Mesenteric fat pad (tissue), 1 donor: ENCODE measurements at places on chromosomes 5 and 9.

DNA sequence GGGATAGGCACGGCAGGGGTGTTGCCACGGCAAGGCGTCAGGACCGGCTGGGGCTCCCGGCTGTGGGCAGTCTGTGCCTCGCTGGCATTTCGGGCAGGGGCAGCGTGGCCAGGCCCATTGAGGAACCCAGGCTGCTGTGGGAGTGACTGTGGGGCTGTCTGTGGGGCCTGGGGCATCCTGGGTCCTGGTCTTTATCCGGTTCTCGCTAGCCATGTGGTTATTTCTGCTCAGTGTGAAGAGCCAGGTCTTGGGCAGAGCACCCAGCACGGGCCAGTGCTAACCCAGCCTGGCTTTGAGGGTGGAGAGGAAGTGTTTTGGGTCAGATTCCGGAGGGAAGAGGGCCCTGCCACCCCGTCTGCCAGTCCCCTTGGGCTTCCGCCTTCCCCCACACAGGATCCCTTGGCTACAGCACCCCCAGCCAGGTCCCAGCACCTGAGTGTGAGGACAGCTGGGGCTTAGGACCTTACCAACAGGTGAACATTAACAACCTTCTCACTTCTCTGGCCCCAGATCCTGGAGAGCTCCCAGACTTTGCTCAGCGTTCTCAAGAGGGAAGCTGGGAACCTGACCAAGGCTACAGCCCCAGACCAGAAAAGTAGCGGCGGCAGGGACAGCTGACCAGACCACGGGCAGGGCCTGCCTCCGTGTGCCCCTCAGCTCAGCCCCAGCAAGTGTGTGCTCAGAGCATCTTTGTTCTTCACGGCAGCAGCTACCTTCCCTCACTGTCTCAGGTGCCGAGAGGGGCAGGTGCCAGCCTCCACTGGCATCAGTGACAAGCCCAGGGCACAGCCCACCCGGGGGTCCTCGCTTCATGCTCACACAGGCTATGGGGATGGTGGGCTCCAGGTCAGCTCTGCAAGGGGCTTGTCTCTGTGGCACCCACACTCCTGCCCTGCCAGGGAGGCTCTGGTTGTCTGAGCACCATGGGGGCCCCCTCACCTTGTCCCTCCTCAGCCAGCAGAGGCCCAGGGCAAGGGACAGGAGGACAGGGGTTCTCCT lies 1.1 kb downstream of the SSNA1 start:
- no peak for DNase-seq

GRCh38 chr5:121630402-121630801 lies 221.3 kb upstream of the FTMT start:
- no peak for DNase-seq

DNA sequence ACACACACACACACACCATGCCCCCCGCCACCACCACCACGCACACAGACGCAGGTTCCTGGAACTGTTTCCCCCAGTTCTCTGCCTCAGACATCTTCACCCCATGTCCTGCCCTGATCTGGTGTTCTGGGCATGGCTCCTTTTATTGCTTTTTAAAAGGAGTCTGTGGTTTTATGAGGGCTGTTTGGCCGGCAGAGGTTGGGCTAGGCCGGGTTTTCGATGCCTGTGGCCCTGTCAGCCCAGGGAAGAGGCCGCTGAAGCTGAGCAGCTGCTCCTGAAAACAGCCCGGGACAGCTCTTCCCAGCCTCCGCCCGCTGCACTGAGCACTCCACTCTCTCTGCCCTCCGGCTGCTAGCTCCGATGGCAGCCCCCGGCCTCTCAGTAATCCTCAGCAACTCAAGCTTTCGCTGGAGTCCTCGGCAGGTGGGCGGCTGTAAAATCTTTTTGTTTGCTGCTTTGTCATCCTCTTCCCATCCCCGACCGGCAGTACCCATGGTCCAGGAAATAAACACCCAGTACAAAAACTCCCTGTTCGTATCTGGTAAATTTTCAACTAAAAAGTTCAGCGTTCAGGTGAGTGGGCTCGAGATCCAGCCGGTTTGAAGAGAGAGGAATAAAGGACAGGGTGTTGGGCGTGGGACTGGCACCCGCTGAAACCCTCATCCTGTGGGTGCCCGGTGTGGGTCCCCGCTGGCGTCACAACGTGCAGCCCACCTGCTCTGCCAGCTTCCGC lies 103.0 kb upstream of the ERCC6L2 start:
- no peak for DNase-seq

DNA sequence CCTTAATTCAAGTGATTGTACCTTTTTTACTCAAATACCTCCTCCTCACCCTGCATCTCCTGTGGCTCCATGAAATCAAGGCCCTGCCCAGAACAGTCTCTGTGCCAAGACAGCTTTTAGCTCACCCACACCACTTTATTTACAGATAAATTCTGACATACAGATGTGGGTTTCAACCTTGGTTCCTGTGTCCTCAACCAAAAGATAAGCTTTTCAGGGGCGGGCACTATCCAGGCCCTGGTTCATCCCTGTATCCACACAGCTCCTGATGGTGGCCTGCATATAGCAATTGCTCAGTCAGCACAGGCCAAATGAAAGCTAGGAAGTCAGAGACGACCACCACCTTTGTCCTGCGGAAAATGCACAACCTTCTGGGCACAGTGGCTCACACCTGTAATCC lies 8.3 kb downstream of the SHB start:
- no peak for DNase-seq

- DNase-seq, result no peak
These were observed 11.1 kb upstream of the LHFPL2 start for GRCh38 chr5:78659714-78660113.

DNA sequence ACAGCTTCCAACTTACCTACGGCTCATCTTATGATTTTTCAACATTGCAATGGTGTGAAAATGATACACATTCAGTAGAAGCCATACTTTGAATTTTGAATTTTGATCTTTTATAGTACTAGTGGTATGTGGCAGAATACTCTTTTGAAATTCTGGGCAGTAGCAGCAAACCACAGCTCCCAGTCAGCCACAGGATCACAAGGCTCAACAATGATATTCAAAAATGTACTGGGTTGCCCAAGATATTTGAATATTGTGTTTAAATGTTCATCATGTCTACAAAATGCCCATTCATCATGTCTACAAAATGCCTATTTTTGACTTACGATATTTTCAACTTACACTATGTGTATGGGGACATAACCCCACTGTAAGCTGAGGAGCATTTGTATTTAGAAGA lies 81.3 kb upstream of the PRR16 start:
- DNase-seq, result no peak

GRCh38 chr5:44679214-44679613 lies 129.5 kb upstream of the MRPS30 start:
- DNase-seq, result no peak

GRCh38 chr5:176855598-176855997 lies 43.5 kb downstream of the HK3 start:
- no peak for DNase-seq

DNA sequence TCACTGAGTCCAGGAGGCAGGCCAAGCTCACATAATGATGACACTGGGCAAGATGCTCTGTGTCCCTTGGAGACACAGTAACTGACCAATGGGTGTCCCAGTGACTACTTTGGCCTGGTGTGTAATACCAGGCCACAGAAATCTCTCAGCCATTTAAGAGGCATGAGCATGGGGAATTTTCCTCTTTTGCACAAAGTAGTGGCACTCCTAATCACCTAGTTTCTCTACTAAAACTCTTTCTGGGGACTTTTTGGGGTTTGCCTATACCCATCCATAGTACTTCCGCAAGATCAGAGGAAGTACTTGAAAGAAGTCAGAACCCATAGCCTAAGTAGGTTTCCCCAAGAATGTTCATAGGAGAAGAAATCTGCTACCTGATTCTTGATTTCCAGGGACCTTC lies 161.9 kb downstream of the ARSB start:
- DNase-seq, result no peak

DNA sequence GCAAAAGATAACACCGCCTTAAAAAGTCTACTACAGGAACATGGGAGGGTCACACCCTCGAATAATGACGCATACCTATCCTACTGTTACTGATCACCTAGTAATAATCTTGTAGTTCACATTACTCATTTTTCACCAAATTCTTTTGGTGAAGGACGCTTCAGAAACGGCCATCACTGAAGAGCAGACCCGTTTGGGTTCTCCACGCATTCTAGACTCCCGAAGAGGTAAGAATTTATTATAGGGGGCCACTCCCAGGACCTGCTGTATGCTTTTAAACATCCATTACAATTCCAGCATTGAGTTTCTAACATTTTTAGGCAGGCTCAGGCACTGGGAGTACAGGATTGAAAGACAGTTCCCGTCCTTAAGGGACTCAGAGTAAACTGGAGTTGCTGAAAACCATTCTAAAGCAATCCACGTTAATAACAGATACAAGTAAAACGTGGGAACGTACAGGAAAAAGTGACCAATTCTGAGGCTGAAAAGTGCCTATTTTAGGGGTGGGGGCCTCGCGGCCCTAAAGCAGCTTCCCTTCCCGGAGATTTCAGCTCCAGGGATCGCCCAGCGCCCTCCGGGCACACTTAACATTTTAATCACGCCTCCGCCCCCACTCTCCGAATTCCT lies at the start of gene FER:
FER (plus strand) TSS at position 124 of the 627 bp plus-strand sequence. CDS start 50,286 bp downstream, outside the sequence.
- DNase-seq, result no peak

- DNase-seq, result peak; percentile 73
These were observed 7.2 kb downstream of the PCDHGC5 start for GRCh38 chr5:141496038-141496437.

DNA sequence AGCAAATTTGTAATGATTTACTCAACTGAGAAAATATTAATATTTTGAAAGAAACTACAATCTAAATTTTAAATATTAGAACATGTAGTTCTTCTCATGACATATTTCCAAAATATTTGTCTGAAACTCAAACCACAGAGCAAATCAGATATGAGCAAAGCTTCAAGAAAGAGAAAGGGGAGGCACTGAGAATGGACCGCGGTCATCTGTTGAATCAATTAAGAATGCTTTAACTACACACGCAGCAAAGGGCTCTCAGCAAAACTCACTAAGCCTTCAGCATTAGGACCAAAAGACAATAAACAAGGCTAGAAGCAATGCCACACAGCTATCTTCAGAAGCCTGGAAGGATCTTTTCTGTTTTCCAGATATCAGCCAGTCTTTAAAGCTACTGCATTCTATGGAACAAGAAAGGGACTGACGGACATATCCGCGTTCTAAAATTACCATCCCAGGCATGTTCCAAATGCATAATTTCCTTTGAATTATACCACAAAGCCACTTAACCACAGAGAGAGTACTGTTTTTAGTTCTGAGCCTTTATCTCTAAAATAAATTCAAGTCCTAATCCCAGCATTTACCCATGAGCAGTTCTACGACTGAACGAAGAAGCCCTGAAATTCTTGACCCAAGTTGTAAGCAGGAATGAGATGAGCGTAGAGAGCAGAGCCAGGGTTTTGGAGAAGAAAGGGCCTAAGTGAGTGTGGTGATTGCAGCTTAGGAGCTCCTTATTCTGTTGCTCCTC lies 513.5 kb downstream of the AGTPBP1 start:
- no peak for DNase-seq

DNA sequence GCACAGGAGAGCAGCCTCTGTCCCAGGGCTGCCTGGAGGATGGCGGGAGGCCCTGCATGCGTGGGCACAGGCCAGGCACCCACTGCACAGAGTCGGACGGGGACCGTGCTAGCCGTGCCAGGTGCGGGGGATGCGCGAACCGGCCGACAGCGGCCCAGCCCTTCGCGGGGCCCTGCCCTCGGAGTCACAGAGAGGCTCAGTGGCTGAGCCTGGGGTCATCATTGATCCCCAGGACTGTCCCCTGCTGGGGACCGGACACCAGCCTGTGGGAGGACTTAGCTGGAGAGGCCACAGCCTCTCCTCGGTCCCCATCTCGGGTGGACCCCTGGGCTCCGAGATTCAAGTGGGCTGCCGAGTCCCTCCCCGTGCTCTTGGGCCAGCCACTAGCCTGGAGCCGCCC lies 19.1 kb upstream of the LAMC3 start:
- DNase-seq, result no peak

- no peak for DNase-seq
These were observed 376.6 kb downstream of the EFNA5 start for GRCh38 chr5:107294211-107294550.

DNA sequence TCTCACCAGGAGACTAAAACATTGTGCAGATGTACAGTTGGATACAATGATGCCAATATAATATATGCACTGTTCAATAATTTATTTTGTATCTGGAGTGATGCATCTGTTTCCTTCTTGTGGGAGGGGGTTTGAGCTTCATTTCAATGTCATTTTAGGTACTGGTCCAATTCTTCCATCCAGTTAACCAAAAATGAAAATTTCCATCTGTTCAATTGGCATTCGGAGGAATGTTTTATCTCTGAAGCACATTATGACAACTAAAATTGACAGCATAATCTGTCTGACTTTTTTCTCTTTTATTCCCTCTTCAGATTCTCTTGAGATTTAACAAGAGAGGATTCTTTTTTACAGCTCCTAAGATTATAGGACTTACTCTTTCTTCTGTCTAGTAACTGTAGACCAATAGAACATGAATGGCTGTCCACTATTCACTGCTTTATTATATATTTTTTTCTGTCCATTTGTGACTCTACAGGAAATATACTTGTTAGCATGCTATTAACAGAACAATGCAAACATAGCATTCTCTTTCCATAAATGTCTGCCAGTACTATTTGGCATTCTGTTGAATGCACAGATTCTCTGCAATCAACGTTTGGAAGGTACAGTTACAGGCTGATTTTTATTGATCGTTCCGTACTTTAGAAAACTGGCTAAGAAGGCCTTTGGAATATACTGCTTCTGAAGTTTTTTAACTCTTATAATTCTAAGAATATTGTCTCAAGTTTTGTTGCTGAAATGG lies 57.8 kb downstream of the NDUFAF2 start:
- DNase-seq, result no peak

DNA sequence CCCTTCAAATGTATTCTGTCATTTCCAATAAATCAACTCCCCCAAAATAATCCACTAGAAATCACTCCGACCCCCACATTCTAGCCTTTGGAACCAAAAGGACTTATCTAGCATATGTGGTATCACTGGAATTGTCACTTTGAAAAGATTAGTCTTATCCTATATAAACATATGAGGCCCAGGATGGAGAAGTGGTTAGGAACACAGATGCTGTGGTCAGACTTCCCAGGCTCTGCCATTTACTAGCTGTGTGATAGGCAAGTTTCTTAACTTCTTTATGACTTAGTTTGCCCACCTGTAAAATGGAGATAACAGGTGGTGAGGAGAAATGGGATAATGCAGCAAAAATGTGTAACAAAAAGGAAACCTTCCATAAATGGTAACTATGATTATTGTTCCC lies 62.0 kb upstream of the GLRX start:
- no peak for DNase-seq

GRCh38 chr9:83130541-83130940 lies 67.6 kb upstream of the RASEF start:
- DNase-seq, result no peak

GRCh38 chr5:17302604-17303003 lies 85.2 kb downstream of the BASP1 start:
- DNase-seq, result no peak

DNA sequence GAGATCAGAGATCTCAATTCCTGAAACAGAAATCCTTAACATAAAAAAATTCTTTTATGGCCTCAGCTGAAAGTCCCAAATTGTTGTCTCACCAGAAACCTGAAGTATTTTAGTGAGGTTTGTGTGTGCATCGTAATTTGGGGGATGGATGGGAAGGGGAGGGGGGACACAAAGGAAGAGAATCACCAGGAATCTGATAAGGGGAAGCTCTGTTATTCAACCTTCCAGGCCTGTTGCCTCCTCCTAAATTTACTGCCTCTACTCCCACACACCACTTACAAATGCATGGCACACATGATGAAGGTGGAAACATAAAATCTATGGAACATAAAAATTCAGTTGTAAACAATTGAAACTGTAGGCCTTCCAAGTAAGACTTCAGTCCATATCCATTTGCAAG lies 97.7 kb downstream of the NPR3 start:
- no peak for DNase-seq
